ENCODE measurements at places on chromosomes 4 and X. TPM values are rescaled to one million over a fixed set of nuclear protein-coding genes. Genes with fewer than 3 reads are reported as not detected.

The IL3RA gene
- polyA plus RNA-seq = 0.18 TPM

The NLGN3 gene
- not detected for polyA plus RNA-seq

The SPANXN5 gene
- not detected for polyA plus RNA-seq

- H3K36me3 ChIP-seq = no peaks in the 10 kb centered on the region
- H3K4me3 ChIP-seq = no peak overlapping the region
- DNase-seq = no peak
Measured at GRCh38 chrX:20668550-20668949, 401.8 kb upstream of the RPS6KA3 start.

The MSANTD1 gene
- polyA plus RNA-seq = 0.05 TPM

The AMTN gene
- polyA plus RNA-seq = not detected

The TEX11 gene
- polyA plus RNA-seq = not detected

- no peak overlapping the region for H3K4me3 ChIP-seq
- no peaks in the 10 kb centered on the region for H3K27me3 ChIP-seq
- H3K36me3 ChIP-seq = no peaks in the 10 kb centered on the region
- peaks cover 6% of the 10 kb centered on the region for H3K4me1 ChIP-seq
- no peak for DNase-seq
Measured at GRCh38 chr4:76962406-76963130, 13.0 kb downstream of the SEPTIN11 start.
